ENCODE measurements at places on chromosomes 3 and 15. TPM values are rescaled to one million over a fixed set of nuclear protein-coding genes. Genes with fewer than 3 reads are reported as not detected.

Gene GOLGA8G
- total RNA-seq, result not detected

Gene HIGD2B
- total RNA-seq, result not detected

- no peak for DNase-seq
Measured at GRCh38 chr3:133797396-133798105, 8.1 kb upstream of the SRPRB start.

DNA sequence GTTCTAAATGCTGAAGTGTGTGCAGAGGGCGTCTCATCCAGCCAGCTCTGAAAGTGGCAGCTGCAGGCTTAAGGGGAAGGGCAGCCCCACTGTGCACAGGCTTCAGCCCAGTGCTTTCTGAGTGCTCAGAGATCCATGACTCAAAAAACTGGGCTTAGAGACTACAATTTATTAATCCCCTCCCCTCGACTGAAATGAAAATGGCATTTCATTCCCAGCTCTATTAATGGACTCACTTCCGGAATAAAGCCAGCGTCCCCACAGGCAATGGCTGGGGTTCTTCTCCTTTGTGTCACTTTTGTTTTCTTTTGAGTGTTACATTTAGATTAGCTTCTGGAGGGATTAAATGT lies 55.5 kb upstream of the PLXNA1 start:
- DNase-seq, result no peak

- no peak for DNase-seq
Measured at GRCh38 chr3:135325726-135326235, 530.7 kb downstream of the EPHB1 start.
